Glutamatergic neuron (in vitro differentiated cells): ENCODE measurements at places on chromosomes 12 and 14.

- H3K27me3 ChIP-seq, result peaks cover 14% of the 10 kb centered on the region
- peaks cover 8% of the 10 kb centered on the region for H3K4me1 ChIP-seq
- H3K36me3 ChIP-seq, result no peaks in the 10 kb centered on the region
- no peak overlapping the region for H3K27ac ChIP-seq
Observed at GRCh38 chr12:47995981-47996401, 8.3 kb downstream of the COL2A1 start.

GRCh38 chr12:78146365-78146772, 315.7 kb downstream of the NAV3 start:
- DNase-seq, result no peak
- no peak overlapping the region for H3K27ac ChIP-seq
- peaks cover 2% of the 10 kb centered on the region for H3K27me3 ChIP-seq
- no peaks in the 10 kb centered on the region for H3K36me3 ChIP-seq
- peaks cover 14% of the 10 kb centered on the region for H3K4me1 ChIP-seq

DNA sequence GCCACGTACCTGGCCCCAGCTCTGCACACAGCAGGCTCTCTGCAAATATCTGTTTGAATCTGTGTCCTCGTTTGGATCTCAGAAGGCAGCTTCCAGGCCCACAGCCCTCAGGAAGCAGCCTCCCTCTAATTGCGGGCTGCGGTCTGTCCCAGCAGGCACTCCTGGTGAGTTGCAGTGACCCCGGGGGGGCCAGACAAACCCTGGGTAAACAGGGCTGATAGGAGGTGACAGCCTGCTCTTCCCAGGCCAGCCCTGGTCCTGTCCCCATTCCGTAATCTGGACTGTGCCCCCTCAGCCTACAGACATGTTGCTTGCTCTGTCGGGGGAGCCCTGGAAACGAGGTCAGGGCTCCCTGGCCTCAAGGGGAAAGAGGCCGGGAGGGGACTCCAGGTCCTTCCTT, 2.0 kb downstream of the FOXN4 start:
- DNase-seq, result no peak
- H3K4me3 ChIP-seq, result no peak overlapping the region
- peaks cover 9% of the 10 kb centered on the region for H3K4me1 ChIP-seq
- H3K27me3 ChIP-seq, result peaks cover 13% of the 10 kb centered on the region
- no peaks in the 10 kb centered on the region for H3K36me3 ChIP-seq

GRCh38 chr12:129520739-129521138, 383.1 kb downstream of the TMEM132D start:
- no peaks in the 10 kb centered on the region for H3K27me3 ChIP-seq
- no peak for DNase-seq
- no peak overlapping the region for H3K27ac ChIP-seq
- no peaks in the 10 kb centered on the region for H3K36me3 ChIP-seq

DNA sequence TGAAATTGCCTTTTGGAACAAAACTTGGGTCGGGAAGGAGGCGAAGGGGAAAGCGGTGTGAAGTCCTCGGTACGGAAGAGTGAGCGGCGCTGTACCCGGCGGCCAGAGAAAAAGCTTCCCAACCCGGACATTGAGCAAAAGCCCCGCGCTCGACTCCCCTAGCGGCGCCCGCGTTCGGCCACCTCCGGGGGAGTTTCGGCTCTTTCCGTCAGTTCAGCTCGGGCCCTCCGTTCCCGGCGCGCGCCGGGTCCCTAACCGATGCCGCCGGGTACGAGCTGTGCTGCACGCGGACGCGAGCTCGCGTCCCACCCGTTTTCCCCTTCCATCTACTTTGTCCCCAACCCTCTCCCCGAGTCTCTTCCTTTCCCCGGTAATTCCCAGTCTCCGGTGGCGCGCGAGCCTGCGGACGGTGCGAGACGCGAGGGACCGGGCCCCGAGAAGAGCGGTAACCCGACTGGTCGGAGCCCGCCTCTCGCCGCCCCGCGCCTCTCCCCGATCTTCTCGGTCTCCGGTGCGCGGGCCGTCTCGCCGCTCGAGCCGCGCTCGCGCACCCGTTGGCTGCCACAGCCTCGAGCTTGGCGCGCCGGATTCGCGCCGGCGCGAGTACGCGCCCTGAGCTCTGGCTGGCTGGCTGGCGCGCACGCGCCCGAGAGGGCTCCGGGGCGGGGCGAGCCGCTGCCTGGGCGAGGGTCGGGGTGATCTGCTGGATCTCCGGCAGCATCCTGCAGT, 446 bp upstream of the SPATS2 start:
- peaks cover 13% of the 10 kb centered on the region for H3K27me3 ChIP-seq
- peak overlapping the region; percentile 96 for H3K27ac ChIP-seq
- H3K36me3 ChIP-seq, result no peaks in the 10 kb centered on the region
- peaks cover 12% of the 10 kb centered on the region for H3K4me1 ChIP-seq
- DNase-seq, result peak; percentile 95

- no peak overlapping the region for H3K4me3 ChIP-seq
- no peaks in the 10 kb centered on the region for H3K4me1 ChIP-seq
- no peaks in the 10 kb centered on the region for H3K36me3 ChIP-seq
- H3K27ac ChIP-seq, result no peak overlapping the region
Observed at GRCh38 chr14:24632336-24632735, 1.7 kb downstream of the GZMB start.

- H3K36me3 ChIP-seq, result peaks cover under 1% of the 10 kb centered on the region
- peaks cover 19% of the 10 kb centered on the region for H3K4me1 ChIP-seq
- H3K27ac ChIP-seq, result no peak overlapping the region
- DNase-seq, result no peak
- peaks cover 5% of the 10 kb centered on the region for H3K27me3 ChIP-seq
Observed at GRCh38 chr14:90523544-90523943, 126.7 kb downstream of the CALM1 start.

DNA sequence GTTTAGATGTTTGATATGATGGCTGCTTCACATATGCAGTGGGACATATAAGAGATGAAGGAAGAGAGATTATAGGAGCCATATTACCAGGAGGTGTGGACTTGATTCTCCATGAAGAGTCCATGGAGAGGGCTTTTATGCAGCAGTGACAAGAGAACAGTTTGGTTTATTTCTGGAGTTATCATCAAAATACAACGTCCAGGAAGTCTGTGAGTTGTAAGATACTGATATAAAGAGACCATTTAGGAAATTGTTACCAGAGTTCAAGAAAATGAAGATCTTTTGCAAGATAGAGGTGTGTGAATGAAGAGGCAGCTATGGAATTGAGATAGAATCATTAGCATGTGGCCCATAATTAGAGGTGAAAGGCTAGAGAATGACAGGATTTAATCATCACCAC, 431.7 kb downstream of the NPAS3 start:
- H3K4me1 ChIP-seq, result no peaks in the 10 kb centered on the region
- H3K27ac ChIP-seq, result no peak overlapping the region
- H3K27me3 ChIP-seq, result no peaks in the 10 kb centered on the region
- no peak overlapping the region for H3K4me3 ChIP-seq
- H3K36me3 ChIP-seq, result no peaks in the 10 kb centered on the region
- no peak for DNase-seq

- H3K36me3 ChIP-seq, result no peaks in the 10 kb centered on the region
- peak; percentile 43 for DNase-seq
- H3K27ac ChIP-seq, result no peak overlapping the region
- no peaks in the 10 kb centered on the region for H3K27me3 ChIP-seq
Observed at GRCh38 chr14:98138666-98139065, 1133.3 kb downstream of the BCL11B start.

- H3K4me3 ChIP-seq, result no peak overlapping the region
- DNase-seq, result no peak
- H3K27ac ChIP-seq, result no peak overlapping the region
- H3K36me3 ChIP-seq, result no peaks in the 10 kb centered on the region
- H3K4me1 ChIP-seq, result no peaks in the 10 kb centered on the region
Observed at GRCh38 chr12:66035288-66035966, 95.1 kb downstream of the LLPH start.

DNA sequence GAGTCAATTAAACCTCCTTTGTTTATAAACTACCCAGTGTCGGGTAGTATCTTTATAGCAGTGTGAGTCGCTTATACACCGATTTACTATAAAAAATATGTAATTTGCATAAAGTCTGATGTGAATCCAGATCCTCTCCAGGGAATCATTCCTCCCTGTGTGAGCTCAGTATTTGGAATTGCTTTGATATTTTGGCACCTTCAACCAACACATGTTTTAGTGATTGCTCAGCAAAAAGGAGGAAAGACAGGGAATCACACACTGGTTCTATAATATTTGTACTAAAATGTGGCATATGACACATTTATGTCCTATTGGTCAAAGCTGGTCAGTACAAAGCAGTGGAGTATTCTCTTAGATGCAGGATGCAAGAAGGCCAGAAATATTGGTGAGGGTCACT, 703.9 kb upstream of the ATXN7L3B start:
- H3K27me3 ChIP-seq, result no peaks in the 10 kb centered on the region
- H3K4me3 ChIP-seq, result no peak overlapping the region
- H3K4me1 ChIP-seq, result no peaks in the 10 kb centered on the region
- H3K27ac ChIP-seq, result no peak overlapping the region

DNA sequence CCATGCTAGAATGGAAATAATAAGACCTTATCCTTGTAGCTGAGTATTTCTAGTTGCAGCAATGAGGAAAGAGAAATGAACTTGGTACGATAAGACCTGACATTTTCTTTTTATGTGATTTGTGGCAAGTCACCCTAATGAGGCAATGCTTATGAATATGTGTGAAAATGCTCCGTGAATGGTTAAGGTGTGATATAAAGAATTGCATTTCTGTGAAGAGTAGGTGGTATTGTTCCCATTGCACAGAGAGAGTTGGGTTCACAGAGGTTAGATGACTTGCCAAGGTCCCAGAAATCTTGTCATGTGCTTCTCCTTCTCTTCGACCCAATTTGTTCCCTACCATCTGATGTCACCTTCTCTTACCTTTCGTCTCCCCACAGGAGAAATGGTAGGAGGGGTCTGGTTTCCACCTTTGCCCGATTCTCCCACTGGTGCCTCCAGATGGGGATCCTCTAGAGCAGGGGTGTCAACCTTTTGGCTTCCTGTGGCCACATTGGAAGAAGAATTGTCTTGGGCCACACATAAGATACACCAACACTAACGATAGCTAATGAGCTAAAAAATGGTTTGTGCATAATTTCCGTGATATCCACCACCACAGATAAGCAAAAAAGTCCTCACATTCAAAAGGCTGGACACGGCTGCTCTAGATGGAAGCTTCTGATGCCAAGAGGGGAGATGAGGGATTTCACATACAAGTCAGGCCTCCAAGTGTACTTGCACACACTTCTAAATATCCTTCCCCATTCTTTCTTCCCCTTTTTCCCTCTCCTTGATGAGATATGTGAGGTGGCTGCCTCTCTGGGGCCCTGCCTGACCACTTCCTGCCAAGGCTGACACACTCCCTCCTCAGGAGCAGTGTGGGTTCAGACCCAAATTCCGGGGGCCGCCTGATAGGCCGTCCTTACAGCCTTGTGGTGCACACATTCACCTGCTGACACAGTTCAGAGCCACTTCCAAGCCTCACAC, 96.1 kb downstream of the PLXNC1 start:
- no peaks in the 10 kb centered on the region for H3K4me1 ChIP-seq
- H3K27me3 ChIP-seq, result no peaks in the 10 kb centered on the region
- H3K36me3 ChIP-seq, result no peaks in the 10 kb centered on the region
- H3K4me3 ChIP-seq, result no peak overlapping the region
- H3K27ac ChIP-seq, result no peak overlapping the region

DNA sequence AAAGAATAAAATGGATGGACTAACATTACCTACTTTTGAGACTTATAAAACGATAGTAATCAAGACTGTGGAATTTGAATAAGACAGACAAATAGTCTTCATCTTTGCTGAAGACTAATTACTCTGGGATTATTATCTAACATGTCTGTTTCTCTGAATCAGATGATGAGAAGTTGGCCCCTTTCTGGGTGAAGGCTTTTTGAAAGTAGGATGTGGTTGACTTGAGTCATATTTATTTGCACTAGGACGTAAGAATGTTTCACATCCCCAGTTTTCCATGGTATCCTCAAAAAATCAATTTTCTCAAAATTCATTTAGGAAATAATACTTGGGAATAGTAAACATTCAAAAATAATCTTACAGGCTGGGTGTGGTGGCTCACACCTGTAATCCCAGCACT, 31.8 kb downstream of the PKP2 start:
- H3K27me3 ChIP-seq, result no peaks in the 10 kb centered on the region
- no peaks in the 10 kb centered on the region for H3K36me3 ChIP-seq
- no peaks in the 10 kb centered on the region for H3K4me1 ChIP-seq
- no peak overlapping the region for H3K4me3 ChIP-seq
- H3K27ac ChIP-seq, result no peak overlapping the region
